ENCODE measurements at places on chromosomes 16 and 17. TPM values are rescaled to one million over a fixed set of nuclear protein-coding genes. Genes with fewer than 3 reads are reported as not detected.

Gene CTF1
- polyA plus RNA-seq: 8.9 TPM

Gene KRTAP9-4
- not detected for polyA plus RNA-seq

Gene DHX8
- 23.9 TPM for polyA plus RNA-seq

Gene ATAD5
- 2.5 TPM for polyA plus RNA-seq

Gene TRIM37
- polyA plus RNA-seq: 14.2 TPM

Gene SLC52A1
- polyA plus RNA-seq: not detected

Gene C1QTNF8
- polyA plus RNA-seq: not detected

Gene EFCAB5
- polyA plus RNA-seq: 1.0 TPM

Gene SLFN14
- polyA plus RNA-seq: 0.17 TPM

Gene NPIPA8
- polyA plus RNA-seq: 0.67 TPM

Gene NPIPA2
- polyA plus RNA-seq: not detected

Gene FZD2
- polyA plus RNA-seq: 11.6 TPM

Gene MMP2
- 565 TPM for polyA plus RNA-seq

Gene TPSG1
- 1.1 TPM for polyA plus RNA-seq

Gene KRT33A
- polyA plus RNA-seq: not detected

Gene ANKS4B
- 0.03 TPM for polyA plus RNA-seq

Gene AIPL1
- polyA plus RNA-seq: not detected

Gene CMTM1
- 7.9 TPM for polyA plus RNA-seq

Gene KRTAP2-3
- polyA plus RNA-seq: not detected

Gene ZFP3
- polyA plus RNA-seq: 14.2 TPM

Gene CLEC3A
- not detected for polyA plus RNA-seq

Gene B4GALNT2
- polyA plus RNA-seq: 0.12 TPM

Gene MMP28
- polyA plus RNA-seq: 1.6 TPM

Gene MPO
- 12.6 TPM for polyA plus RNA-seq

Gene ABCC3
- polyA plus RNA-seq: 0.67 TPM
